GM19239 (cell line): ENCODE measurements at places on chromosomes 5 and 9.

DNA sequence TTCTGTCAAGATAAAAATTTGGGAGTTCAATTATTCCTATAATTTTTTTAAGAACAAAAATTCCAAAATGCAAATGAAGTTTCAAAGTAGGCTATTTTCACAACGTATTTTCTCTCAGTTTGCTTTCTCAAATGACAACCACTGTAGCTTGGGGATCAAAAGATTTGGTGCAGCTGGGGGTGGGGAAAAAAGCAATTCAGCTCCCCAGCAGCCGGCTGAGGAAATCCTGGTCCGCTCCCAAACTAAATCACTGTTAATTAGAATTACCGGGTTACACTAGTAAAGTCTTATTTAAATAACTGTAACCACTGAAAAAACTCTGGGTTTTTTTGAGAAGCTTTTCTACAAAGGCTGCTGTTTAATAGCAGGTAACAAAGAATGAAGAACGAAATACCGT lies 5.7 kb downstream of the NR6A1 start:
- DNase-seq: no peak

- no peak for DNase-seq
These were observed 8.8 kb upstream of the BOD1 start for GRCh38 chr5:173625261-173625660.

GRCh38 chr5:147949711-147950573 lies 43.6 kb upstream of the C5orf46 start:
- peak; percentile 9 for DNase-seq

- no peak for DNase-seq
These were observed 71.0 kb upstream of the SLC1A3 start for GRCh38 chr5:36535378-36535777.

DNA sequence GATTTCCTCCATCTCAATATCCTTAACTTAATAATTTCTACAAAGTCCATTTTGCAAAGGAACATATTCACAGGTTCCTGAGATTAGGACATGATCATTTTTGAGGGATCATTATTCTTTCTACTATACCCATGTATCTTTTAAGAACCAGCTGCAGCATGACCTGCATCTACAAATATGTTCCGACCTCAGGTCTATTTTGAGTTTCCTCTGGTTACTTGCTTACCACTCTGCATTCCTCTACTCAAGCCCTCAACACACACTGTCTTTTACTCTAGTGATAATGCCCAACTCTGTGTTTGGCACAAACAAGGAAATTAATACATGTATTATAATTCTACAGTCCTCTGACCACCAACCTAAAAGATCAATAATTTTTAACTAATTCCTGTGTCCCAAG lies 386.1 kb downstream of the DNAH5 start:
- no peak for DNase-seq

DNA sequence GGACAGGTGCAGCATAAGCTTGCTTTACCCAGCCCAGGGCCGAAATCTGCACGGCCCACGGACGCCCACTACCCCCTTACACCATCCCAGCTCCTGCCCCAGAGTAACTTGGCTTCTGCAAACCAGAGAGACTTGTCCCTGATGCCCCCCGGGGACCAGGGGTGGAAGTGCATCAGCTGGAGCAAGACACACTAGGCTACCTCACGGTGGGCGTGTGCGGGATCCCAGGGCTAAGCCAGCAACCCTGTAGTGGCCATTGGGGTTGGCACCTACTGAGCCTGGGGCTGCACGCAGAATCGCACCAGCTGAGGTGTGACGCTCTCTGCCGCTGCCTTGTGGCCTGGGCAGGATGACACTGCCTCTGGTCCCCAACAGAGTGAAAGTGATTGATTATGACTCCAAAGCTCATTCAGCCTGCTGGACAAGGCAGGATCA lies 6.1 kb upstream of the ZNF79 start:
- no peak for DNase-seq

- DNase-seq: no peak
These were observed 597 bp upstream of the SLC34A3 start for GRCh38 chr9:137229903-137230704.

DNA sequence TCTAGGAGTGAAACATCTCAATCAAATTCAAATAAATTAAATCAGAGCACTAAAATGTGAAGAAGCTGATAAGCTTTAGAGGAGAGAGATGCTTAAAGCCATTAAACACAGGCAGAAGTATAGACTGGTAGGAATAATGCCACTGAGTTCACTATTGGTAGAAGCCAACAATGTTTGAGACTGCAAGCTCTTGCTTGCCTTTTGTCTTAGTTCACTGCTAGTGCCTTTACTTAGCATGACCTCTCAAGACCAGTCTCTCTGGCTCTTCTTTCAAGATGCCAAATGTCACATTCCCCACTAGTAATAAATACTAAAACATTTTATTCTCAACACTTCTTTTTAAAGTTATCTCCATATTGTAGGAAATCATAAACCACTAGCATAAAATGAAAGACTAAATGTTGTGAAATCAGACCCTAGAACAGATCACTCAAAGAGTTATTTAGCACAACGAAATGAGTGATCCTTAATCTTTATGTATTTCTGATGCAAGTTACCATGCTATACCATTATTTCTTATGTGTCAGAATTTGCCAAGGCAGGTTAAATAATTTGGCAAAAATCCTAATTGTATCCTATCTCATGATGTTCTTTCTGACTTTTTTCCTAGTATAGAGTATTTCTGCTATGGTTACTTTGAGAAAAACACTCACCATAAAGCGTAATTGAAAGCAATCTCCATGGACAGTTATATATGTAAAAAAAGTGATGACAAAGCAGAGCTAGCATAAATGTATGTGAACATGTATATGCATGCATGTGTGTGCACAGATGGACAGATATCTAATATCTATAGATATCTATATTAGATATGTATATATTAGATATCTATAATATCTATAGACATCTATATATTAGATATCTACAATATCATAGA lies 57.5 kb downstream of the PJA2 start:
- no peak for DNase-seq

- no peak for DNase-seq
These were observed 1145.3 kb downstream of the EFNA5 start for GRCh38 chr5:106525438-106525837.

- DNase-seq: no peak
These were observed at the start of gene SELENOP for GRCh38 chr5:42811591-42812446. SELENOP (minus strand) TSS chr5:42811892; CDS start chr5:42808353, 3,539 bp downstream.

- DNase-seq: no peak
These were observed 227.9 kb downstream of the LURAP1L start for GRCh38 chr9:13002740-13003139.

DNA sequence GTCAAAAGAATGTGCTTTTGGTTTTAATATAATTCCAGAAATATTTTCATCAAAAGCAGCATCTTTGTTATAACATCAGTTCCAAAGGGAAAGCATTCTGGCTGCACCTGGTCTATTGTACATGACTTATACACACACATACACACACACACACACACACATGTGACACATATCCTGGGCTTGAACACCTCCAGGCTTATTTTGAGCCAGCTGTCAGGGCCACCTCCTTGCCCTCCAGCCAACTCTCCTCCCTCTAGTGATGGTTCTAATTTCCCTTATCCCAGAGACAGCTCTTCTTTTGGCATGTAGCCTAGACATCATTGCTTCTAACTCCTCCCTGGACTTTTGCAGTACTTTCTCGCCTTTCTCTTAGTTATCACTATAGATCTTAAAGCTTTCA lies 115.0 kb downstream of the PIK3R1 start:
- no peak for DNase-seq

DNA sequence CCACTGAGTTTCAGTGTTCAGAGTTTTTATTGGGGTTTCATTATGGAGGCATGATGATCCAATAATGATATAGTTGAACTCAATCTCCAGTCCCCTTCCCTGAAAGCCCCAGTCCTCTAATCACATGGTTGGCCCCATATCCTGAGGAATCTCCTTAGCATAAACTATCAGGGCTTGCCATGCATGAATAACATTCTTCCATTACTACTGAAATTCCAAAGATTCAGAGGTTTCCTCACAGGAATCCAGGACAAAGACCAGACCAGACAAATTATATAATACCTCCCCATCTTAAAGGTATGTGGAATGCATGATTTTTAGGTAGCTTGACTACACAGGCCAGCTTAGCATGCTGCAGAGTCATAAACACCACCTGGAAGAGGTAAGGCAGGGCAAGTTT lies 15.5 kb upstream of the LRRTM2 start:
- DNase-seq: no peak

- no peak for DNase-seq
These were observed 72.1 kb downstream of the RAI14 start for GRCh38 chr5:34728236-34728635.

GRCh38 chr5:136511046-136511445 lies 145.7 kb upstream of the TRPC7 start:
- no peak for DNase-seq

- no peak for DNase-seq
These were observed 53.4 kb upstream of the PAM start for GRCh38 chr5:102701748-102702147.

- DNase-seq: no peak
These were observed 624.6 kb downstream of the PDE4D start for GRCh38 chr5:59268756-59269415.

DNA sequence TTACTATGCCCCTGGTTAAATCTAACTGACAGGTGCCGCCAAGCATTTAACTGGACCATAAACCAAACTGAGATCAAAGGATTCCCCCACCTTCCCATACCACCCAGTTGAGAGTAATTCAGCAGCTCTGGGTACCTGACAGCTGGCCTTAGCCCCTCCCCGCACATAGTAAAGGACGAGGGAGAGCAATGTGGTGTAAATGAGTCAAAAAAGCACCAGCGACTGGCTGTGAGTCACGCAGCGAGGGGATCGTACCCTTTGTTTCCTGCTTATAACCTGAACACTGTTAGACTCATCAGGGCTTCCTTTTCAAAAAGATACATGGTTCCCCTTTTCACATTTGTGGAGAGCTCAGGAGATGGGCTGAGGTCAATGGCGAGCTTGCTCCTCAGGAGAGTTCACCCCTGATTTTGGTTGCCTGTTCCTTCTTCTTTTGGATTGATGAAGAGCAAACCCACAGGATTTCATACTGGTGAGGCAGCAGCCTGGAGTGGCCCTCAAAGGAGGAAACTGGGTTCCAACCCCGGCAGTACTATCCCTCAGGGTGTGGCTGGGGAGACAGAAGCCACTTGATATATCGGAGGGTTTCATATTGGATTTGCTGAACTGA lies 71.5 kb downstream of the ANKRD33B start:
- DNase-seq: peak; percentile 69

DNA sequence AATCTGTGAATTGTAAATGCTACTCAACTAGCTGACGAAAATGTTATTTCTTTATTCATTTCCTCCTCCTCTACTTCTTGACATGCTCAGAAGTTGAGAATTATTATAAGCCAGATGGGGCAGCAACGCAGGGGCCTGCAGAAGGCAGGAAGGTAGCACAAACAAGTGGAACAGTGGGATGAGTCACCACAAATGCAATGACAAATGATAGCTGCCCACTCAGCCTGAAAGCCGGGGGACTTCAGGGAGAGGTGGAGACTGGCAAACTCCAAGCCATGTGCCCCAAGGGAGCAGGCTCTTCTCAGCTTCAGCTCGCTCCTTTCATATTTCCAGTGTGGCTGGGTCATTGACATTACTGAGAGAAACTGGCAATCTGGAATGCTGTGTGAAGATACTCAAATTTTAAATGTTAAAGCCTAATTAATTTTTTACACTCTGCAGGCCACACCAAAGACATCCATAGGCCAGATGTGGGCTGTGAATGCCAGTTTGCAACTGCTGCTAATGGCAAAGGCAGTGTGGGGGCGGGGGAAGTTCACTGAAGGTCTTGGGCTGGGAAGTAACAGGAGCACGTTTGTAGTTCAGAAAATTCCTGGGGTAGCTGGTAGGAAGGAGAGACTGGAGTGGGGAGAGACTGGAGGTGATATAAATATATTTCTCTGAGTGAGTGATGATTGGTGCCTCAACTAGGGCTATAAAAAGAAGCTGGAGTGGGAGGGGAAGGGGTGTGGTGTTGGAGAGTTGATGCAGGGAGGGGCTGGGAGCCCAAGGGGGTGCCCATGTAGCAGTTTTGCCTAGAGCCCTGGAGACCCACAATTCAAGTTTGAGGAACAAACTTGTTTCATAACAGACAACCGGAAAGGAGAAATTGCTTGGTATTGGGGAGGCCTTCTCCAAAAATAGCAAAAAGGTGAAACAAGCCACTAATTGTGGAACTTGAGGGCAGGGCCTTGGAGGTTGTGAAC lies 20.8 kb upstream of the ADRB2 start:
- no peak for DNase-seq

DNA sequence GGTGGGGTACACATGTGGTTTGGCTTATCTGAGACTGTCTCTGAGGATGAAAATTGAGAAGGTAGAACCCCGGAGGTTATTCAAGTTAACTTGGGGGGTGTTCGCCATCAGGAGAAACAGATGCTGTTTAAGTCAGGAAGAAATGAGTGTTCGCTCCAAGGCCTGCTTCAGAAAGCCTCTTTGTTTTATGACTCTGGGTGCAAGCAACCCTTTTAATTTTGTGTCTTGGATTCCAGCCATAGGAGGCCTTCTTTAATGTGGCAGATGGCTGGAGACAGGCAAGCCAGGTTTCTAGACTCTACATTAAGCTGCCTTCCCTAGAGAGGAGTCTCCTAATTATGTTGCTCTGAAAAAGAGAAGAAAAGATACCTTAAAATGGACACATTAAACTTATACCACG lies 4.2 kb upstream of the SMAD5 start:
- DNase-seq: no peak

DNA sequence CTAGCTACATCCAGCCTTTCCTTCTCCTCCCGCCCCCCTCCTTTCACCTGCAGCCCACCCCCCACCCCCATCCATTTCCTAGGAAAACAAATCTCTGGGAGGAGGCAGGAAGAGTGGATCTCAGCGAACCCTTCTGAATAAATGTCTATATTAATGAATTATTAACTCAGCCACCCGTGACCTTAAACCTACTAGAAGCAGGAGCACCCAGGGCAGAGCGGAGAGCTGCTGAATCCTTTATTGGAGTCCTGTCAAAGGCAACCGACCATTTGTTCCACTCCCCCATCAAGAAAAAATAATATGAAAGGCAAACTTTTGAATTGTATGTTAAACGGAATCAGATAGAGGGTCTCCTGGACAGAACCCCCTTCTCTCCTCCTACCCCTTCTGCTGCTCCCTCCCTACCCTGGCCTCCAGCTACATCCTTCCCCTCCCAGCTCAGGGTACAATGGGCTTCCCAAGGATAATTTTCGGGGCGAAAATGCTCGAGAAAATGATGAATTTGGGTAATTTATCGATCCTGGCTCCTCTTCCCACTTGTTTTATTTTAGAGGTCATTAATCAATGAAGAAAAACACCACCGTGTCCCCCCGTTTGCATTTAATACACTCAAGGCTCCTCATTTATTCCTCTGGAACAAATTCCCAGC lies 3.3 kb upstream of the PRDM6 start:
- DNase-seq: no peak
